ENCODE measurements at places on chromosomes 16 and 17. TPM values are rescaled to one million over a fixed set of nuclear protein-coding genes. Genes with fewer than 3 reads are reported as not detected.

DNA sequence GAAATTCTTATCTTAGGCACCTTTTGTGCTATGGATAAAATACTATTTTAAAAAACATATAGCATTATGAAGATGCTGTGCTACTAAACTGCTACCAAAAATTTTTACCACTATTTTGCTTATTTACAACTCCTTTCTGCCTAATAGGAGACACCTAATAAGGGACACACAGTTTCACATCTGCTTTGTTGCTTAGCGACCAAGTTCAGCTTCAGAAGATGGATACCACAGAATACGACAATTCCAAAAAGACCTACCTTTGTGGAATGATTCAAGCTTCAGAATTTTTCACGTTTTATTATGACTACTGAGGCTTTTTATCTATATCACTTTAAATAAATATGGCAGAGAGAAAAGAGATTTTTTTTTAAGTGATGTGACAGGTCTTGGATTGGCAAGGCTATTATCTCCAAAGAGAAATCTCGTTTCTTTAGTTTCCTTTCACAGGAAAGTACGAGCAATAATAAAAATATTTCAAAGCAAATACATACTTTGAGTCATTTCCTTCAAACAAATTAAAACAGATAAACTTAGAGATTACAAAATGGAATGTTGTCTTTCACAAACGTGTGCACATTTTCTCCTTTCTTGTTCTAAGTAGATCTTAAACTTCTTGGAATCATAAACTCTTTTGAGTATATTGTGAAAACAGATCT, 35.4 kb downstream of the SPAG9 start:
- DNase-seq: no peak

DNA sequence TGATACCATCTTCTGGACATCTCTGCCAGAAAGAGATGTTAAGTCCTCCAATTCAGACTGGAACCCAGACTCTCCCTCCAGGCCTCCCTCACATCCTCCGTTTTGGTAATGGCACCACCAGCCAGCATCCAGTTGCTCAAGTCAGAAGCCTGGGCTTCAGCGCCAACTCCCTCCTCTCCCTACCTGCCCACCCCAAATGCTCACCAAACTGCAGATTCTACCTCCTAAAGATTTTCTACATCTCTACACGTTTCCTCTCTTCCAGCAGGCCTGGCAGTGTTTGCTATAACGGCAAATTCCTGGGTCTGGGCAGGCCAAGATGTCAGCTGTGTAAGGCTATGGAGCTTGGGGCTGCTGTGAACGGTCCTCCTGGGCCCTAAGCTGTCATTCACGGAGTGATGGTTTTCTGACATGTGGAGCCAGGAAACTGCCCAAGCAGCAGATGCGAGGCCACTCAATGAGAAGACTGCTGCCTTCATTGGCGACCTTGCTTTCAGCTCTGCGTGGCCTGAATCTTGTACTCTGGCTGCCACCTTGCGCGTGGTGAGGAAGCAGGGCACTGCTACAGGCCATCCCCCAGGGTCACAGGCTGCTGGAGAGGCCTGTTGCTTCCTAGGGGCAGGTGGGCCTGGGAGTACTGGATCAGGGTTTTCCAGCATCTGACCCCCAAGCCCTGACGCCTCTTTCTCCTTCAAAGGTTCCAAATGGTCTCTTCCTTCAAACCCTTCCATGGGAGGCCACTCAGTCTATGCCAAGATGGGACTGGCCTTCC, 37.7 kb downstream of the TBX4 start:
- DNase-seq: no peak

DNA sequence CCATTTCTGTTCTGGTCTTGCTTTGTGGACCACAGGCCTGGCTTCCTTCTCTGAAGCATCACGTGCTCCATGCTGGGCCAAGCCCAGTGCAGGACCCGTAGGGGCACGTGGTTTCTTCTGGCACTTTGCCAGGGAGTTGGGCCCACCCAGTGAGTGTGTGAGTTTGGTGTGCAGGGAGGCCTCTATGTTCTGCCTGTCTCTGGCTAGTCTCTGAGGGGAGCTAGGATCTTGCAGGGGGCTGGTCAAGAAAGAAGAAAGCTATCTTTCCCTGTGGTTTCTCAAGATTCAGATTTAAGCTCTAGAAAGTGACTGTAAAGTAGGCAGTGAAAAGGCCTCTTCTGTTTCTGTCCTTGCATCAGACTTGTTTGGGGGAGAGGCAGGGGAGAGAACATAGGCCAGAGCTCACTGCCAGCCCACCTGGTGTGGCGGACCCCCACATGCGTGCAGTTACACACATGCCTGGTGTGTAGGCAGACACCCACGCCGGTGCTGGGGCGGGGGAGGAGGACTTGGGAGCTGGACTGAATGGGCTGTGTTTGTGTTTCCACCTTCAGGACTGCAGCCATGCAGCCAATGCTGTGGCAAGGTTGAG, 11.8 kb downstream of the LASP1 start:
- peak; percentile 60 for DNase-seq

GRCh38 chr16:8798174-8798527, 512 bp downstream of the PMM2 start:
- no peak for DNase-seq

DNA sequence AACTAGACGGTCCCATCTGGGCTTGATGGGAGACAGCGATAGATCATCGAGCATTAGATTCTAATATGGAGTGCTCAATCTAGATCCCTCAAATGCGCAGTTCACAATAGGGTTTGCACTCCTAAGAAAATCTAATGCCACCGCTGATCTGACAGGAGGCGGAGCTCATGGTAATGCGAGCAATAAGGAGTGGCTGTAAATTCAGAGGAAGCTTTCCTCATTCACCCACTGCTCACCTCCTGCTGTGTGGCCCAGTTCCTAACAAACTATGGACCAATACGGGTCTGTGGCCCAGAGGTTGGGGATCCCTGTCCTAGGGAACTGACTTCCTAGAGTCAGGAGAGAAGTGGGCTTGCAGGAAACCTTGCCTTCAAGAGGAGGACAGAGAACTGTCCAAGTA, 25.2 kb upstream of the AMZ2 start:
- no peak for DNase-seq

GRCh38 chr16:82061861-82062525, 26.9 kb downstream of the HSD17B2 start:
- DNase-seq: no peak

GRCh38 chr17:65155622-65156021, 18.5 kb downstream of the RGS9 start:
- no peak for DNase-seq

DNA sequence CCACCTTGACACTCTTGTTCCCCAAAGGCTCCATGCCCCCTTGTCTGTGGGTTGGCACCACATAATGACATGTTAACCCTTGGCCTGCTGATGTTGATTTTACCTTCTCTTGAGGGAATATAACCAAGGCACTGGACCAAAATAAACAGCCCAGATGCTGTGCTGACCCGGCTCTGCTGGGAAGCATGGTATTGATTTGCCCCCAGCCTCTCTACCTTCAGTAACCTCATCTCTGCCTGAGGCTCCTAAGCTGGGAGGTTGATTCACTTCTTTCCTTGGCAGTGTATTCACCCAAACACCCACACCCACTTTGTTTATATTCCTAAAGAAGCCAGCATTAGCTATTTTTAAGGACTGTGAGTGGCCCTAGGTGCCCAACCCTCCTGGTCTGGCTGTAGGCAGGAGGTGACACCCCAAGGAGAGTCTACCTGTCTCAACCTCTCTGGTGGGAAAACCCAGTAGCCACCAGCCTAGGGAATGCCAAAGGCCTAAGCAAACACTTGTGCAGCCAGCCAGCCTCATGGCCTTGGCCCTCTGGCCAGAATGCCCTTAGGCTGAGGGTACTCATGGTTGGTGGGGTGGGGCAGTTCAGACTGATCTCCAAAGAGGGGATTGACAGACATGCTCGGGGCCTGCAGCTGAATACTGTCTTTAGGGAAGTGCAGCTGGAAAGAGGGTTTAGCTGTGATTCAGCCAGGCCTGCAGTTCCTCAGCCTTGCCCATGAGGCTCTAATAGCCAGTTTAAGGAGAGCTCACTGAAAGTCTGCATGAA, 42.7 kb downstream of the GNAO1 start:
- no peak for DNase-seq

GRCh38 chr16:19499481-19499880, 22.4 kb downstream of the GDE1 start:
- no peak for DNase-seq

- no peak for DNase-seq
Observed at GRCh38 chr17:68860941-68861340, 94.3 kb downstream of the ABCA8 start.

GRCh38 chr17:8696426-8696825, 48.2 kb downstream of the CCDC42 start:
- no peak for DNase-seq

DNA sequence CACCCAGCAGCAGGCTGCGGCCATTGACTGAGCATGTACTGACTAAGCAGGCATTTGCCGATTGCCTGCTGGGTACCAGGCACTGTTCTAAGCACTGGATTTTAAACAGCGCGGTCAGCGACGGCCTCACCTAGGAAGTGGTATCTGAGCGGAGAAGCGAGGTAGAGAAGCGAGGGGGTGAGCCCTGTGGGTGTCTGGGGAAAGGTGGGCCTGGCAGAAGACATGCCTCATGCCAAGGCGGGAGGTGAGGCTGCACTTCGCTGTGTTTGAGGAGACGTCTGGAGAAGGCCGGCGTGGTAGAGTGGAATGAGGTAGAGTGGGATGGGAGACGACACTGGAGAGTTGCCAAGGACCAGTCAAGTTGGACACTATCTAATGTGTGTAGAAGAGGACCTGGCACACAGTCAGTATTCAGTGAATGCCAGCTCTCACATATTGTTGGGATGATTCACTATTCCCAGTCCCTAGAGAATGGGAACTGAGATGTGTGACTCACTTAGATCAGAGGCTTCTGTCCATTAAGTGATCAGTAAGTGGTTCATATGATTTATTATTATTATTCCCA, 14.4 kb downstream of the SYCE1L start:
- no peak for DNase-seq

GRCh38 chr16:77987810-77988209, 34.5 kb upstream of the CLEC3A start:
- DNase-seq: no peak

GRCh38 chr16:46884513-46885293, 541 bp downstream of the GPT2 start:
- peak; percentile 28 for DNase-seq

DNA sequence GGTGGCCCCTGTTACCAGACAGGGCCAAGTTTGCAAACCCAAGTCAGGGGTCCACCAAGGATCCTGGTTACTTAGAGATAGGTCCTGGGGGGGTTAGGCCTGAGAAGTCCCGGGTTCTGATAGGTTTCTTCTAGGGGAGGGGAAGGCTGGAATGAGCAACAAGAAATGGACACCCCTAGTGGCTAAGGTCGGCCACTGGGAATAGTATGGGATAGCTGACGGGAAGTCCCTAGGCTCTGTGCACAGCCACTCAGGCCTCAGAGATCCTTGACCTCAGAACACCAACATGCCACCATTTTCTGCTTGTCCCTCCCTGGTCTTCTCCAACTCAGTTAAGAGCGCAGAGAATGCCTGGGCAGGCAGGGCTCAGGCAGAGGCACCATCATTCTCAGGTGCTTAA, 13.4 kb downstream of the TK2 start:
- no peak for DNase-seq

- no peak for DNase-seq
Observed at GRCh38 chr17:45976755-45977505, 22.1 kb upstream of the STH start.

GRCh38 chr17:79433379-79433778, 177.5 kb downstream of the RBFOX3 start:
- no peak for DNase-seq

DNA sequence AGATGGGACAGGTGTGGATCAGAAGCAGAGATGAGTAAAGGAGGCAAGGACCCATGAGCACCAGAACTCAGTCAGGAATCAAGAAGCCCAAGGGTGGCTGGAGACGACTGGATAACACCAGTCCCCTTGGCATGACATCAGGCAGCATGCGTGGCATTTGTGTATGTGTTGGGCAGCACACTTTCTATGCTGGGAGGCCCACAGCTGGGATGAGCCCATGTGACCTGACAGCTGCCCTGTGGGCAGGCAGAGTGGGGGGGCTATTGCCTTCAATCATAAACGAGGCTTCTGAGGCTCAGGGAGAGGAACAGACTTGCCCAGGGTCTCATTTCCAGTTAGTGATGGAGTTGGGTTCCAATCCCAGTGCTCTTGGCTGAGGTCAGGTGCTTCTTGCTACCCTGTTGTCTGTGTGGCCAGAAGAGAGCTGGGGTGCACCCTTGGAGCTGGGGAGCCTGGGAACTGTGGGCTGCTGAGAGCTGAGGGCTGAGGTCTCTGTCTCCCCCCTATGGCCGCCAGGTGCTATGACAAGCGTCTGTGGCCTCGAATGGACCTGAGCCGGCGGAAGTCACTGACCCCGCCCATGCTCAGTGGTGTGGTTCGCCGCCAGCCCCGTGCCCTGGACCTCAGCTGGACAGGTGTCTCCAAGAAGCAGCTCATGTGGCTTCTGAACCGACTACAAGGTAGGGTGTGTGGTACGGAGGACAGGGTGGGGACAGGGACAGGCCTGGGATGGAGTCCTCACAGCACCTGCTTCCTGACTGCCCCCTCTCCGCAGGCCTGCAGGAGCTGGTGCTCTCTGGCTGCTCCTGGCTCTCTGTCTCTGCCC, 7.1 kb upstream of the ORAI3 start:
- DNase-seq: peak; percentile 87

DNA sequence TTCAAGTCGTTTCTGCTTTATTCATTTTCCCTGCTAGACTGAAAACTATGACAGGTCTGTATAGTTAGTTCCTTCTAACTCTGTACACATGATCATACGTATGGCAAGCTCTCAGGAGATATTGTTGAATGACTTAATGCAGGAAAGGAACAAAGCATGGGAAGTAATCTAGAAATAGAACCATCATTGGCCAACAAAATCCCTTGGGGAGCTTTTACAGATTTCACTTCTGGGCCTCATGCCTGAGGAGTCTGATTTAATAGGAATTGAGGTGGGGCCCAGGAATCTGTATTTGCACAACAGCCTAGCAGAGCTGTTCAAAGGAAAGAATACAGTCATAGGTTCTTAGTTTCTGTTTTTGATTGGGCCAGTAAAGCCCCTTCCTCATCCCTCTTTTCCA, 229.2 kb downstream of the MAP2K6 start:
- no peak for DNase-seq

USP22 gene
- total RNA-seq: 98.4 TPM

CCL14 gene
- total RNA-seq: 7.5 TPM

RNF157 gene
- 164 TPM for total RNA-seq

CIAPIN1 gene
- 36.0 TPM for total RNA-seq

TMC8 gene
- 4.5 TPM for total RNA-seq

MAP2K6 gene
- total RNA-seq: 16.1 TPM

SLC47A1 gene
- total RNA-seq: 0.32 TPM

PNMT gene
- 48.3 TPM for total RNA-seq

HS3ST3A1 gene
- total RNA-seq: 1.9 TPM
